ENCODE measurements at places on chromosomes 2 and 18. TPM values are rescaled to one million over a fixed set of nuclear protein-coding genes. Genes with fewer than 3 reads are reported as not detected.

SLC8A1 gene
- total RNA-seq = 1.9 TPM

APCDD1 gene
- not detected for total RNA-seq

CRYGD gene
- not detected for total RNA-seq

DAPL1 gene
- not detected for total RNA-seq

MATN3 gene
- total RNA-seq = not detected

FAM210A gene
- total RNA-seq = 19.9 TPM

MDH1B gene
- total RNA-seq = 0.09 TPM

IL18R1 gene
- total RNA-seq = 21.3 TPM

DNAJC5G gene
- total RNA-seq = not detected

Measured in T-helper 2 cell treated with Interferon-gamma antibody and Interleukin-4, amounts not matched to agents 100 ng/mL and 5 ng/mL, for 36 hours (primary cell).